SJSA1 (cell line): ENCODE measurements at places on chromosomes 4 and X. TPM values are rescaled to one million over a fixed set of nuclear protein-coding genes. Genes with fewer than 3 reads are reported as not detected.

The TMEM150C gene
- 0.06 TPM in 1 of 2 replicates, not detected in the other for total RNA-seq

The CLDN22 gene
- not detected in 2 replicates for total RNA-seq

- DNase-seq = no peak
Observed at GRCh38 chr4:145656156-145656555, 23.8 kb upstream of the C4orf51 start.

GRCh38 chrX:23554304-23554703, 113.0 kb upstream of the PRDX4 start:
- DNase-seq = no peak

The RAB39B gene
- not detected in 2 replicates for total RNA-seq

DNA sequence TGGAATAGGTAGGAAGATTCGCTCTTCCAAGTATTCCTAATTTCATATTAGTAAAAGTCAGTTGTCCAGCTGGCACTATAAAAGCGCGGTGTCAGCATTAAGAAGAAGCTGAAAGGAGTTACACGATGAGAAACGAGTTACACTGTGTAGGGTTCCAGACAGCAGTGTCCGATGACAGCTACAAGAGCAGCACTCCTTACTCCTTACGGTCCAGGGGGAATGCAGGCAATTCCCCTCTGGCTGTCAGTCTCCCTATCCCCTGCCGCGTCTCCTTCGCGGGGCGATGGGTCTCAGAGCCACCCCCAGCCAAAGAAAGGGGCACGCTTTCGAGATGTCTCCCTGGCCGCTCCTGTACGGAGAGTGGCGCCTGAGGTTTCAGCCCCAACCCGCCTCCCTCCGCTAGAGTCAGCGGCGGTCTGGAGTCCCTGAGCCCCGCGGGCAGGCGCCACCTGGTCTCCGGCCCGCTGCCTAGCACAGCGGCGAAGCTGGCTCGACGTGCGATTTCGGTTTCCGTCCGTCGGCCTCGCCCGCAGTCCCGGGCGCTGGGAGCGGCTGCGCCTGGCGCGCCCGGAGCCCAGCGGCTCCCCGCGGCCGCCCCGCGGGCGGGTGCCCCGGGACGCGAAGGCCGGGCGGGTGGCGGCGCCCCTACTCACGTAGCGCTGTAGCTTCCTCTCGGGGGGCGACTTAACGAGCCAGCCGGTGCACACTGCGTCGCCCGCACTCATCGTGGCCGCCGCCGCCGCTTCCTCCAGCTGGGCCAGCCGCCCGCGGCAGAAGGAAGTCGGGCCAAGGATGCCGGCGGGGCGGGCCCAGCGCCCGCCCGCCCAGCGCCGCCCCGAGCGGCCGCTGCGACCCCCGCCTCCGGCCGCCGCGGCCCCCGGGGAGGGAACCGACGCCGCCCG, at the start of gene GAB3:
TSS of gene GAB3 (minus strand) at position 777 of the 902 bp plus-strand sequence. CDS start at position 725, 52 bp downstream.
- DNase-seq = peak; percentile 55
